CD8-positive, alpha-beta memory T cell (primary cell): ENCODE measurements at places on chromosomes 7 and 10. TPM values are rescaled to one million over a fixed set of nuclear protein-coding genes. Genes with fewer than 3 reads are reported as not detected.

- DNase-seq, result no peak
- H3K4me1 ChIP-seq, result peaks cover 98% of the 10 kb centered on the region
- no peak overlapping the region for H3K27ac ChIP-seq
- H3K27me3 ChIP-seq, result no peaks in the 10 kb centered on the region
- no peak overlapping the region for H3K4me3 ChIP-seq
Observed at GRCh38 chr10:22685926-22686325, 28.5 kb downstream of the PIP4K2A start.

HOXA10 gene
- total RNA-seq, result not detected

- no peak for DNase-seq
- no peaks in the 10 kb centered on the region for H3K36me3 ChIP-seq
- H3K27me3 ChIP-seq, result no peaks in the 10 kb centered on the region
- H3K27ac ChIP-seq, result no peak overlapping the region
- H3K4me3 ChIP-seq, result no peak overlapping the region
Observed at GRCh38 chr7:84399661-84400060, 205.1 kb upstream of the SEMA3A start.

GRCh38 chr10:52383088-52383487, 69.0 kb downstream of the DKK1 start:
- H3K27me3 ChIP-seq, result no peaks in the 10 kb centered on the region
- no peak for DNase-seq
- no peaks in the 10 kb centered on the region for H3K4me1 ChIP-seq
- H3K4me3 ChIP-seq, result no peak overlapping the region
- H3K36me3 ChIP-seq, result no peaks in the 10 kb centered on the region

FEZF1 gene
- not detected for total RNA-seq

DNA sequence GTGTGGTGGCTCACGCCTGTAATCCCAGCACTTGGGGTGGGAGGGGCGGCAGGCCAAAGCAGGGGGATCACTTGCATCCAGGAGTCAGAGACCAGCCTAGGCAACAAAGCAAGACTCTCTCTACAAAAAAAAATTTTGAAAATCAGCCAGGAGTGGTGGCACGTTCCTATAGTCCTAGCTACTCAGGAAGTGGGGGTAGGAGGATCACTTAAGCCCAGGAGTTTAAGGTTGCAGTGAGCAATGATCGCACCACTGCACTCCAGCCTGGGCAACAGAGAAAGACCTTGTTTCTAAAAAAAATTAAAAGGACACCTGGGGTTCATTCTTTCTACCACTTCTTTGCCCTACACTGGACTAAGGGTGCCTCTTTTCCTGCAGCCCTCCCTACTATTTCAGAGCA, 15.1 kb downstream of the WAPL start:
- no peak for DNase-seq
- peaks cover 22% of the 10 kb centered on the region for H3K4me1 ChIP-seq
- no peaks in the 10 kb centered on the region for H3K27me3 ChIP-seq
- no peak overlapping the region for H3K27ac ChIP-seq
- peaks cover 5% of the 10 kb centered on the region for H3K36me3 ChIP-seq

GARS1 gene
- total RNA-seq, result 329 TPM

DNA sequence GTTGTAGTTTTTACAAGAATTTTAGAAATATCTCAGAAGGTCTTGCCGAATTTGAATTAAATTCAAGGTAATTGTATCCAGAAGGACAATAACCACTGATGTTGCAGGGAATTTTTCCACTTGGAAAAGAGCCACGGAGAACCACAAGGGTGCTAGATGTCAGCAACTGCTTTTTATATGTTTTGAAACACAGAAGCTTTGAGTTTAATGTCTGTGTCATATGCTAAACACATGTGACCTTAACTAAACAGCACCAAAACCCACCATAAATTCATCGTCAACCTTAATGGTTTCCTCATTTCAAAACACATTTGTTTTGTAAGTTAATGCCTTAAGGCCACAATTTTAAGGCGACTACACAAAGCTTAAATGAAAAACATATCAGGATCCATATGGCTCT, 106.9 kb downstream of the COL28A1 start:
- no peak for DNase-seq
- H3K36me3 ChIP-seq, result no peaks in the 10 kb centered on the region
- peaks cover 6% of the 10 kb centered on the region for H3K27me3 ChIP-seq
